ENCODE measurements at places on chromosomes 1 and 21.

GRCh38 chr21:42117229-42117966, 46.3 kb downstream of the UMODL1 start:
- DNase-seq: peak; percentile 78

DNA sequence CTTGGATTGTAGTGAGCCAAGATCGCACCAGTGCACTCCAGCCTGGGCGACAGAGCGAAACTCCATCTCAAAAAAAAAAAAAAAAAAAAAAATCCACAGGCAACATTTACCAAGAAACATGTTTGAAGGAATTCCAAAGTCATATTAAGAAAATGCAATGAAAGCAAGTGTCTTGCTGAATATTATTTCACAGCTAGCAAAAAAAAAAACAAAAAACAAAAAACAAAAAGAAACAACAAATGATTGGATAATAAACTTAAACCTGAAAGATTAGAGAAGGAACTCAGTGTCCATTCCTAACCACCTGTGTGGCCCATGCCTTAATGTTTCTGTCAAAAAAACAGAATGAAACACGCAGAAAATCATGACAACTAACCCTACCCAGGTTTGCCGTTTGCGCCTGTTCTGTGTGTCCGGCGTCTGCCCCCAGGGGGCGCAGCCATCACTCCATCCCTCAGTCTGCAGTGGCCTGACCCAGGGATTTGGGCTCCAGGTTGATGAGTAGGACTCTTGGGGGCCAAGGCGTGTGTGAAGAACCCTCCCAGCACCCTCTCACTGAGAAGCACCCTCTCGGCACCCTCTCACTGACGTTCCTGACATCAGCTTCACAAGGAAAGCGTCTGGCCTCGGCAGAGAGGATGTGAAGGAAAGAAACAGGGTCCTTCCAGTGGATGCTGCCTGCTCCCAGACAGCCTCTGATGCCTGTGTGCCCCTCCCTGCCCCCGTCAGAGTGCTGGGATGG, 19.2 kb upstream of the PTTG1IP start:
- DNase-seq: peak; percentile 54

GRCh38 chr1:97144527-97144926, 422.9 kb downstream of the PTBP2 start:
- DNase-seq: peak; percentile 83

DNA sequence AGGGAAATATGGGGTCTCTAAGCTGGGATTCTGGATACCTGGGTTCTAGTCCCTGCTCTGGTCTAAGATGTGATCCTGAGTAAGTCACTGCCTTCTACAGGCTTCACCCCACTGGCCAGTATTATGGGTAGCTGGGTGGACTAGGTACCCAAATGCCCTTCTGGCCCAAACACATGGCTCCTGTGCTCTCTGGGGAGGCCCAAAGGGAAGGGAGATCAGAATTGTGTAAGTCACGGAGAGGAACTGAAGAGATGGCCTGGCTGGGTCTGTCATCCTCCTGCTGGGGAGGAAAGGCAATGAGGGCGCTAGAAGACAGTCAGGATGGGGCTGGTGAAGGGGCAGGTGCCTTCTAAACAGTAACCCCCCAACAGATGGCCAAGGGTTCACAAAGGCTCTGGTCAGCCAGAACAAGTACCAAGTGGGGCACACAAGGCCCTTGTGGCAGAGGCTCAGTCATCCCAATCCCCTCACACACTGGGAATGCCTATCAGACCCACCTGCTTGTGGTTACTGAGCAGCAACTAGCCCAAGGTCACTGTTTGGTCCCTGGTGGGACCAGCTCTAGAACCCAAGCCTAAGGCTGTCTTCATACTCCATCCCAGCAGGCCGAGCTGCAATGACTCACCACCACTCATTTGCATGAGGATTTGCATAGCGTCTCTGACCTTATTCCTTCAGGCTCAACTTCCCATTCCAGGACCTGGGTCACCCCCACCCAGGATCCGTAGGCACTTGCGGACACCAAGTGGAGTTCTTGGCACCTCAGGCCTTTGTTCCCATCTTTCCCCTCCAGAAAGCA, 9.2 kb downstream of the MEF2D start:
- DNase-seq: no peak

DNA sequence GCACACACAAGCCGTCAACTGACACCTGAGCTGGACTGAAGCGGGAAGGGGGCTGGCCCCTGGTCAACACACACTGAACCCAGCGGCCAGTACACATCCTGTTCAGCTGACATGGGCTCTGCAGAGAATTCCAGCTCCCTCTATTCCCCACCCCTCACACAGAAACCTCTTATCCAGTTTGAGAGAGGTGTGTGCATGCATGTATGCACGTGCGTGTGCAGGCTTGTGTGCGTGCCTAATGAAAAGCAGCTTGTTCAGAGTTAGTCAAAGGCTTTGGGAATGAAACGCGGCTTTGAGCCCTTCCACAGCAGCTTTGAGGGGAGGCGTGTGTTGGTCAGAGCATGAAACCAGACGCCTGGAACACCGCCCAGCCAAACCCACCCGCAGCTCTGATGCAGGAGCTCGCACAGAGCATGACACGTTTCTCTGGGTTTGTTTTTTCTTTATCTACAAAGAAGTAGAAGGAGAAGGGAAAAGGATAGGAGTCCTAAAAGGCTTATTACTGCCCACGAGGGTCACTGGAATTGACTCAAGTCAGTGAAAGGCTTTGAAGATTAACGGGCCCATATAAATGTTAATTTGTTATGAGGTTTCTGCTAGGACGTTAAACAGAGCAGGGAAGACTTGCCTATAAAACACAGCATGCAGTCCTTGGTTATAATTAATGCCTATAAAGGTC, 184.2 kb downstream of the ETS2 start:
- peak; percentile 68 for DNase-seq

- DNase-seq: no peak
Measured at GRCh38 chr1:200886594-200886993, 8.1 kb upstream of the INAVA start.

DNA sequence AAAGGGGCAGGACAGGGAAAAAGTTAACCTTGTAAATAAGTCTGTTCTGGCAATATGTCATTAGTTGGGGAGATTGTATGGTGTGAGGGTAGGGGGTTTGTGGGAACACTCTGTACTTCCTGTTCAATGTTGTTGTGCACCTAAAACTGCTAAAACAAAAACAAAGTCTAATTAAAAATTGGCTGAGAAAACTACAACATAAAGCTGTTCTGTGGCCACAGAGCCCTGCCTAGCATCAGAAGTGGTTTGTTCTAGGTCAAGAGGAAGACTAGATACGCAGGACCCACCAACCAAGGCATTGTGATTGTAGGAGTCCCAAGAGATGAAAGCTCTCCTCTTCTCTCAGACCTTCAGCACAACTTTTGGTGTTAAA, 81.0 kb upstream of the LRRC8D start:
- no peak for DNase-seq

DNA sequence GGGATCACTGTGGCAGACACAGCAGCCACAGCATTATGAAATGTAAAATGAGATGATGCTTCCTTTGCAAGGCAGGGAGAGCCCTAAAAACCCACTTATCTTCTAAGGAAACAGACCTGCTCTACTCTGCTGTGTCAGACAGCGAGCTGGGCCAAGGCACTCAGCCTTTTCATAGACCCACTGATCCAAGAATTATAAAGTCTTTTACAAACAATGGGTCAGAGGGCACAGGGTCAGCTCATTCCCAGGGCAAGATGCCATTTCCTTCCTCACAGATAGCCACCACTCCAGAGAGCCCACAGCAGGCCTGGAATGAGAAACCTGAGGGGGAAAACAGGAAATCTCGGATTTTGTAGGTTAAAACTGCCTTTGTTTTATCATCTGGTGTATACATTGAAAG, 42.9 kb downstream of the CASQ2 start:
- peak; percentile 7 for DNase-seq

DNA sequence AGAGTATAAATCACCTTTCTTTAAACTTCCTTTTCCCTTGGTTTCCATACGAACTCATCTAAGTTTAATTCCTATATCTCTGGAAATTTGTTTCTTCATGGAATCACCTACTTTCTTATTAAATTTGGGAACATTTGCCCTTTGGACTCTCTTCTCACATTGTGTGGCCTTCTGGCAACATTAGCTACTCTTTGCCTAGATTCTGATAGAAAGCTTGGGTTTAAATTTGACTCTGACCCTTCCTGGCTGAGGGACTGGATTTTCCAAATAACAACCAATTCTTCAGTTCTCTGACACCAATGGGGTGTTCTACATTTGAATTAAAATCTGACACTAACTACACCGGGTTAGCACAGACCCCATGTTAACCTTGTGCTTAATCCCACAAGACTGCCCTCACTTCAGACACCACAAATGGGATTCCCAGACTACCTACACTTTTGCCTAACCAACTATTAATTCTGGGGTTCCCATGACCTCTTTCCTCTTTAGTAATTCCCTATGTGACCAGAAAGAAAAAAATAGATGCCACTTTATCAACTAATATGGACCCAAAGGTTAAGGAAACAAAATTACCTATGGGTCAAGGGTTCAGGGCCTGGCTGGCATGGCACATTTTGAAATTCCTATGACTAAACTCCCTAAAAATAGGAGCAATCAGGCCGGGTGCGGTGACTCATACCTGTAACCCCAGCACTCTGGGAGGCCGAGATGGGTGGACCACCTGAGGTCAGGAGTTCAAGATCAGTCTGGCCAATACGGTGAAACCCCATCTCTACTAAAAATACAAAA, 9.7 kb upstream of the THEM4 start:
- DNase-seq: no peak

DNA sequence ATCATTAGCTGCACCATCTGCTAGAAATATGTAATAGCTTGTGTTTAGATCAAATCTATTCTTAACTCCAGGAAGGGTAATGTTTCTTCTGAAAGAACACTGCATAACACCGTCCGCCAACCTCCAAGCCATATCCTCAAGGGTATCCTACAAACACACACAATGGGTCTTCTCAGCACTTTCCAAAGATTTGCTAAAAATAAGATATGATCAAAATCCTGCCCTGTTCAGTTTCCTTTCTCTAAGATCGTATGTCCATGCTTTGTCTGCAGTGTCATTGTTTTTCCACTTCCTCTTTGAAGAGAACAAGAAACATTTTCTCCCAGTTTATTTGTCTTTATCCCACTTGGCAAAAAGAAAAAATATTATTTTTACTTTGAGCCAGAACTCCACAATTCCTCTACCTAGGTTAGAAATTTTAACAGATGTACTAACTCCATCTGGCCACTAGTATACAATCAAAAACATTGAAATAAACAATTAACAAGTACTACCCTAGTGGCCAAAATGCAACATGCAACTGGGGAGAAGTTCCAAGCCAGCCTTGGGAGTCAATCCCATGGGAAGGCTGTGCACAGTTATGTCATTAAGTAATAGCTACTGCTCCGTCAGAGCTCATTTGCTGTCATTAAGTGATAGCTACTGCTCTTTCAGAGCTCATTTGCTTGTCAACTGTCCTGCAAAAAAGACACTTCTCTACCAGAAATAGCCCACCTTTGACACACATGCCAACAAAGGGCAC, 37.8 kb downstream of the FRRS1 start:
- DNase-seq: peak; percentile 74

DNA sequence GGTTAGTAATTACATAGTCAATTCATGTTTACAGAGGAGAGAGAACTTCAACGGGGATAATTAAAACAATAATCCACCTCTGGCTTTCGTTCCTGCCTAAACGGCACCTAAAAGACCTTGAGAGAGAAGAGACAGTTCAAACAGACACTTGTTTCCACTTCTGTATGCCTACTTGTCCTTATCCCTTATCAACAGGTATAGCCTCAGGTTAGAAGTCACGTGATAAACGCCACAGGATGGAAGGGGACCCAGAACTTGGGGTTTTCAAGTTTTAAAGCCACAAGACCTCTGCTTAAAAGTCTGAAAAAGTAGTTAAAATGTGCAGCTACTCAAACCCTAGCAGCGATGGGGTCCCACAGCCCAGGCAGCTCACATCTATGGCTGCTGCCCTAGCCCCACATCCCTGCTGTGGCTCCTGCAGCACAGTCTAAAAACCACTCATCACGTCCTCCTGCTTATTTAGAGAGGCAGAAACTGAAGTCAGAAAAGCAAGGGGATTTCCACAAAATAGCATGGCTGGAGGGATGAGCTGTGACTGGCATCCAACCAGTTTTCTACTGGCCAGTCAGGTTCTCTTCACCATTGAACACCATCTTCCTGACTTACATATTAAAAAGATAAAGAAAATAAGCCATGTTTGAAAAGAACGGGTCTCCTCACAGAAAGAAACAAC, 51.2 kb upstream of the SEC16B start:
- DNase-seq: no peak

- DNase-seq: no peak
Measured at GRCh38 chr1:197798492-197798891, 23.2 kb upstream of the DENND1B start.

GRCh38 chr1:111082421-111083203, 57.3 kb downstream of the DRAM2 start:
- no peak for DNase-seq

GRCh38 chr1:56550138-56550858, 29.1 kb downstream of the PLPP3 start:
- peak; percentile 45 for DNase-seq

- DNase-seq: no peak
Measured at GRCh38 chr1:86085741-86086409, 70.7 kb downstream of the COL24A1 start.

DNA sequence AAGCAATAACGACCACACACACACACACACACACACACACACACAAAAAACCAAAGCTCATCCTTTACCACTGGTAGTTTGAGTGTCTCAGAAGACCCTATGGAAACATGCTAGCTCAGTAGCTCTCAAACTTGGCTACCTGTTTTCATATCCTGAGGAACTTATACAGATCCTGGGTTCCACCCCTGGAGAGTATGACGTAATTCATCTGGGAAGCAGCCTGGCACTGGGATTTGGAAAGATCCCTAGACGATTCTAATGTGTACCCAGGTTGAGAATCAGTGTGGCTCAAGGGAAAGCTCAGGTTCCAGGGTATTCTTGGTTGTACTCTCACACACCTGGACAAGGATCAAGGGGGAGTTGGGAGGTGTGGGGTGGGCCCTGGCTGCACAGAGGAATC, 85.9 kb downstream of the SELENOF start:
- DNase-seq: no peak

DNA sequence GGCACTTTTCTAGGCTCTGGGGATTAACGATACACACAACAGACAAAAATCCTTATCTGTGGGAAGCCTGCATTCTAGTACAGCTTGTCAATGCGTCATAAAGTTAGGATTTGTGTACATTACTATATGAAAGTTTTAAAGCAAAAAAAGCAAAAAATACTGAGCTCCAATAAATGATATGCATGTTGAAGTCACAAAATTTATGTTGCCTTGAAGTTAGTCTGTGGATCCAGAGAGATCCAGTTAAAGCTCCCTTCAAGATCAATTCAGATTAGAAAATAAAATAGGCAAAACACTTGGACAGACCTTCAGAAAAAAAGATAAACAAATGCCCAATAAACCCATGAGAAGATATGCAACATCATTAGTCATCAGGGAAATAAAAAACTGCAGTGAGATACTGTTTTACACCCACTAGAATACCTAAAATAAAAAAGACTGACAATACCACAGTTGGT, 33.1 kb upstream of the KCNQ4 start:
- DNase-seq: no peak

DNA sequence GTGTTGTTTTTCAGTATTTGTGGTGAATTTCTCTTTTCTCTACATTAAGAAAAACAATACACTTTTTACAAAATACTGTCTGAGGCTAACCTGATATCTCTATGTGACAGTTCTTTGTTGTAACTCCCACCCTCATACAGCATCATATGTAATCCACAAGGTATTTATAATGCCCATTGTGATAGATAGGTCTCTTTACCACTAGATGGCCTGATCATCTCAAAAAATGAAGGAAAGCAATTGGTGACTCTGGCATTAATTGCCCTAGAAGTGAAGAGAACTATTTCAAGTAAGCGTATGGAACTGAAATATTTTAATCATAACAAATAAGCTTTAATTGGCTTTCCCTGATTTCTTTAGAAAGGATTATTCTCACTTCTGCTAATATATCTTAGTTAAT, 36.2 kb upstream of the HFM1 start:
- DNase-seq: peak; percentile 12

- DNase-seq: no peak
Measured at GRCh38 chr1:165452336-165453130, 7.6 kb upstream of the RXRG start.
